ENCODE measurements at places on chromosomes 11 and 22.

DNA sequence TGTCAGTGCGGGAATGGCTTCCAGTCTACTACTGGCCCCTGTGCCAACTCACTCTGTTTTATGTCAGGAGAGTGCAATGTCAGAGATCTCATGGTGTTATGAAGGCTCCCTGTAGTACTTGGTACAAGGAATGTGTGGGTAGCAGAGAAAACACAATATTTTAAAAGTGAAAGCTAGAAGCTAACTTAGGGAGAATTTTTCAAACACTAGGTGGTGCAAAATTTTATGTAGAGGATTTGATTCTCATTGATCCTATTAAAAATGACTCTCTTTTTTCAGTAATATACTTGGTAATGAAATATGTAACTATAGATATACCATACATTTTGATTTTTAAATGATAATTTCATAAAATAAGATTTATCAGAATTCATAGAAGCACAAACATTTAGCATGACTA is 134.7 kb downstream of the JRKL start:
- DNase-seq, result no peak

GRCh38 chr11:134120143-134120850 is 51.4 kb downstream of the JAM3 start:
- DNase-seq, result no peak

GRCh38 chr22:44735518-44736428 is 16.6 kb upstream of the ARHGAP8 start:
- peak; percentile 84 for DNase-seq

DNA sequence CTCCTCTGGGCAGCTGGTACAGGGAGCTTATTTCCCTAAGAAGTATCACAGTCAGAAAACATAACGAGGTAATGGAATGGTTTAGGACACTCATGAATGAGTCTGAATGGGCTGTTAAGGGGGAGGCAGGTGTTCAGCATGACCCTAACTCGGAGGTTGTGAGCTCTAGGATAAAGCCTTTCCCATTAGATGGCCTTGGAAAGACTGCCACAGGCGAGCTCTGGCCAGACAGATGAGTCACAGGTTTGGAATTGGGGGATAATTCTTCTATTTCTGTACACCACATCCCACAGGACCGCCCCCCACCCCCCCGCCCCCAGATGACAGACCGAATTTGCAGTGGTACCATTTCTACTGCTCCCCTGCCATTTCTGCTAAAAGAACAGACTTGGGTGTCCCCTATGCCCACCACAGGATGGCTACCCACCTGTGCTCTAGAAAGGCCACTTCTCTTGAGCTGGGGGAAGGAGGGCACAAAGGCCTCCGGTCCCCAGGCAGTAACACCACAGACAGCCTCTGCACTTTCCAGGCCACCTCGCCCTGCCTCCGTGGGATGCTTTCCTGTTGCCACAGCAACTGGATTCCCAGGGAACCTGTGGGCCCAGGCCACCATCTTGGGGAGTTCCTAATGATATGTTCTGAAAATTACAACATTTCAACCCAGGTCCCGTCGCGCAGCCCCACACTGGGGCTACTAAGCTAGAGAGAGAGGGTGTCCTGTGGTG is 76.7 kb downstream of the TRIM29 start:
- DNase-seq, result no peak

GRCh38 chr11:33179348-33179803 is 18.1 kb upstream of the CSTF3 start:
- no peak for DNase-seq

- no peak for DNase-seq
These were observed 135.0 kb upstream of the NECTIN1 start for GRCh38 chr11:119863851-119864601.
